ENCODE measurements at places on chromosomes 12 and 14.
A peak's percentile ranks its signal among the peaks of the same experiment; 100 is the strongest.

DNA sequence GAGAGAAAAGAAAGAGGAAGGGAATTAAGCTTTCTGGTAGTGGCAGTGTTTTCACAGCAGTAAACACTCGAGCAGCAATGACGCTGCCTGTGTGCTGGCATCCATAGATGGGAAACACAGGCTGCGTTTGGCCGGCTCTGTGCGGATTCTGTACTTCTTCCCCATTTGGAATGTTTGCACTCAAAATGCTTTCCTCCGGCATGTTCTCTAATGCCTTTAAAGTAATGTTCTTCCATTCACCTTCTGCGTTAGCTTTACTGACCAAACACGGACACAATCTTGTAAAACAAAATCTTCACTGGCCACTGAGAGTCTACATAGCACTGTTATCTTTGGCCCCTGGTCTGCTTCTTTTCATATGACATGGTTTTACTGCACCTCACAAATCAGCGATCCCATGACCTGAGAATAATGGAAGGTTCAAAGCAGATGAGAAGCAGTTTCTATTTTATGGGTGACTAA, 31.4 kb downstream of the DCP1B start:
- peak; percentile 25 for DNase-seq

DNA sequence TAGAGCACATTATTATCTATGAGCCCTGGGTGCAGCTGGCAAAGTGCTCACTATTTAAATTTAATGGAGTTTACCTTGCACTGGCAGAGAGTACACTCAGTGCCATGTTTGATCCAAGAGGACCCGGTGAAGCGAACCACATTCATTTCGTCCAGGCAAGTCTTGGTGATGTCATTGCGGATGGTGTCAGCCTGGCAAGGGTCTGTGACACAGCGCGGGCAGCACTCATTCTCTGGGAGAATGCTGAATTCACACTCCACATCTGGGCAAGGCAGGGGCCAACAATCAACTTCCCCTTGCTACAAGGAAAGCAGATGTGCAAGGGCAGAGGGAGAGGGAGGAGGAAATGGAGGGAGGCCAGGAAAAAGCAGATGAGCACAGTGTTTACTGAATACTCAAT, 356.2 kb downstream of the NELL2 start:
- no peak for DNase-seq

DNA sequence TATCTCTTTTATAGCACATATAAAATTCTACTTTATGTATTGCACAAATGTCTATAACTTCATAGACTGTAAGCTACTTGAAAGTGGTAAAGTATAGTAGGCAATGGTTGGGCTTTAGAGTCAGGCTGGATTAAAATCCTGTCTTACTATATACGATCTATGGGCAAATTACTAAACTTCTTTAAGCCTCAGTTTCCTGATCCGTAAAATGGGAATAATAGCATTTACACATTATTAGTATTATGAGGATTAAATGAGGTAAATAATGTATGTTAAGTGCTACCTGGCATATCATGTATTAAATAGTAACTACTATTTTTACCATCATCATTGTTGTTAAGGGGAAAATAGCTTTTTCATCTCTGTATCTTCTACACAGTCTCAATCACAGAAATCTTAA, 14.4 kb downstream of the POLE2 start:
- DNase-seq: no peak

GRCh38 chr12:52969828-52970569, 21.1 kb downstream of the KRT18 start:
- no peak for DNase-seq

DNA sequence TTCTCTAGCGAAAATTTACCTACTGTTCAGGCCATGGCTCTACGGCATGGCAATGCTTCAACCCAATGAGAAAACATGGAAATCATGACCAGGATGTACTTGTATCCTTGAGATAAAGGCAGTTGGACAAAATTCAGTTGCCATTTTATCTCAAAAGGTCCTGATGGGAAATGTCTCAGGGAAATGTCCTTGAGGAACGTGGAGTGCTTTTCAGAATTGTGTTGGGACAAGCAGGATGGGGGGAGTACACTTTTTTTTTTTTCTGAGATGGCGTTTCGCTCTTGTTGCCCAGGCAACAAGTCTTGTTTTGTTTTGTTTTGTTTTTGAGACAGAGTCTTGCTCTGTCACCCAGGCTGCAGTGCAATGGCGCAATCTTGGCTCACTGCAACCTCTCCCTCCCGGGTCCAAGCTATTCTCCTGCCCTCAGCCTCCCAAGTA, 86.8 kb upstream of the EIF5 start:
- DNase-seq: no peak

GRCh38 chr12:67410667-67411067, 141.5 kb downstream of the CAND1 start:
- no peak for DNase-seq

Measured in skeletal muscle cell (primary cell).